Left hindlimb (tissue), 1 donor: ENCODE measurements at places on chromosomes 12 and 14.

GRCh38 chr12:132253698-132254480, 75.5 kb downstream of the GALNT9 start:
- DNase-seq: no peak

- no peak for DNase-seq
Measured at GRCh38 chr14:76763096-76764041, 2.1 kb downstream of the VASH1 start.

DNA sequence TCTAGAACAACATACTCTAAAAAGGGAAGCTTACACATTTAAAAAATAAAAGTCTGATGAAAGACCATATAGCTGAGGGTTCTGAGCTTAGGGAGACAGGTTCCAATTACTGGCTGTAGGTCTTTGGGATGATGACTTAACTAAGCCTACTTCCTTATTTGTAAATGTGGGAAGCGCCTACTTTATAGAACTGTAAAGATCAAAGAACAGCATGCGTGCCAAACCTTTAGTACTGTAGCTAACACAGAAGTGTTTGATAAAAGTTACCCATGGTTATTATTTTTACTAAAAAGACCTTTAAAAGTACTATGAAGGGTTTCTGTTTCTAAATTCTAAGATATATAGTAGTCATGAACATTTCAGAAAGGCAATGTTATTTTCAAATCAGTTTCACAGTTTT, 35.7 kb downstream of the STK38L start:
- DNase-seq: no peak

- no peak for DNase-seq
Measured at GRCh38 chr14:83491091-83491490, 1957.4 kb upstream of the SEL1L start.

DNA sequence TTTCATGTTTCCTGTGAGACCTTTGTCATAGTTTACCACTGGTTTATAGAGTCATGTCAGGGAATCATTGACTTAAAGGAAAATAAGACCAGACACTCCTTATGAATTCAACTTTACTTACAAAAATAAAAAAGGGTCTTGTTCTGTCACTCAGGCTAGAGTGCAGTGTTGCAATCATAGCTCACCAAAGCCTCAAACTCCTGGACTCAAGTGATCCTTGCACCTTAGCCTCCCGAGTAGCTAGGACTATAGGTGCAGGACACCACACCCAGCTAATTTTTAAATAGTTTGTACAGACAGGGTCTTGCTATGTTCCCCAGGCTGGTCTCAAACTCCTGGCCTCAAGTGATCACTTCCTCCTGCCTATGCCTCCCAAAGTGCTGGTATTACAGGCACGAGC, 19.0 kb downstream of the SLC41A2 start:
- DNase-seq: no peak

- DNase-seq: peak; percentile 42
Measured at GRCh38 chr14:73744175-73744867, 30.1 kb upstream of the PNMA1 start.

DNA sequence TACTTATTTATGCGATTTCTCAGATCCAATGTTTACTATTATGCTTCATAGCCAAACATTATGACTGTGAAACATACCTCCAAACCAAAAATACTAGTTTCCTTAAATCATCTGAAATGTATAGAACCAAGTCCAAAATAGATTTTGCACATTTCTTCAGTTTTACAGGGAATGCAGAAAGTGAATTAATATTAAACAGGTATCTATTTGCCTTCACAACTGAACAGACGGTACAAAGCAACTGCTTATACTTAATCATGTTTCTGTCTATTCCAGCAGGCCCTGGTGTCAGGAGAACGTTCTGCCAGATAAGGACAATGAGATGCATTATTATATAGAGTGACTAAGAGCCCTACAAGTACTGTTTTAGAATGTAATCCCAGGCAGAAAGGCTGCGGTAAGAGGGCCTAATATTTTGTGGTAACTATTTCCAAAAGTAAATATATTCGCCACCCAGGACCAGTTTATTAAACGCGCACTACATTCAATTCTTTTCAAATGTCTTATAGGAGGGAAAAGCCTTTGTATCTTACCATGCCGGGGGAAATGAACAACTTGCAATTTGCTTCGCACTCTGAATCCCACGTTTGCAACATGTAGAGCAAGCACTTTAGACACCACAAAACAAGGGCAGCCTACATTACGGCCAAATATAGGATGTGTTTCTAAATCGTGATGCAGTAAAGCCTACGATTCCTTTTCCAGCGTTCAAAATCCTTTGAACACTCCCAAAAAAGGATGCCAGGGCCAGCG, 1.5 kb downstream of the CORO1C start:
- no peak for DNase-seq
